IMR-90 (cell line): ENCODE measurements at places on chromosomes 12 and 14.

DNA sequence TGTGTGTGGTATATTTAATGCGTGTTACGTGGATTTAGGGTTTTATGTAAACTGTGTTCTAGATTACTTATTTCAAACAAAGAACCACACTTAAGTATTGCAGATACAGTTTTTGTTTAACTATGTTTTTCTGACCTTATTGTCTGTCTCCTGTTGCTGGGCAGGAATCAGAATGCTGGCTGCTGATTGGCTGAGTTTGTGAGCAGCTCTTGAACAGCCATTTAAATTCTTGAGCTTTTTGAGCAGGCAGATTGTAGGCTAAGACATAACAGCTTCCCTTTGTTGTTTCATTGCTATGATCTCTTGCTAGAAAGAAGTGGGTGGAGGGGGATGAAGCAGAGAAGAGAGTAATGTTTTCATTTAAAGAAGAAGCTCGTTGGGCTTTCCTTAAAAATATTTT lies 52.2 kb downstream of the ATF7IP start:
- no peak overlapping the region for H3K4me3 ChIP-seq
- H3K27ac ChIP-seq: no peak overlapping the region
- H3K4me1 ChIP-seq: peaks cover 2% of the 10 kb centered on the region; the same call in 1 of the 2 replicates
- peaks cover 2% of the 10 kb centered on the region; the same call in 1 of the 2 replicates for H3K36me3 ChIP-seq
- DNase-seq: peak; percentile 92

GRCh38 chr12:67648521-67649260 lies at the start of gene DYRK2:
Gene DYRK2 (plus strand): TSS chr12:67648745. CDS start chr12:67649134, 389 bp downstream.
- peak within 1 kb of the TSS; percentile 100 for H3K4me3 ChIP-seq
- no peaks in the 10 kb centered on the region; the same call in 1 of the 2 replicates for H3K36me3 ChIP-seq
- H3K4me1 ChIP-seq: peaks cover 6% of the 10 kb centered on the region; the same call in 1 of the 2 replicates
- peak within 1 kb of the TSS; percentile 92 for H3K27ac ChIP-seq
- H3K27me3 ChIP-seq: no peaks in the 10 kb centered on the region

GRCh38 chr14:64628940-64629408 lies 75.2 kb upstream of the PLEKHG3 start:
- H3K36me3 ChIP-seq: no peaks in the 10 kb centered on the region
- H3K27me3 ChIP-seq: no peaks in the 10 kb centered on the region
- peak overlapping the region; percentile 71 for H3K27ac ChIP-seq
- DNase-seq: peak; percentile 98

DNA sequence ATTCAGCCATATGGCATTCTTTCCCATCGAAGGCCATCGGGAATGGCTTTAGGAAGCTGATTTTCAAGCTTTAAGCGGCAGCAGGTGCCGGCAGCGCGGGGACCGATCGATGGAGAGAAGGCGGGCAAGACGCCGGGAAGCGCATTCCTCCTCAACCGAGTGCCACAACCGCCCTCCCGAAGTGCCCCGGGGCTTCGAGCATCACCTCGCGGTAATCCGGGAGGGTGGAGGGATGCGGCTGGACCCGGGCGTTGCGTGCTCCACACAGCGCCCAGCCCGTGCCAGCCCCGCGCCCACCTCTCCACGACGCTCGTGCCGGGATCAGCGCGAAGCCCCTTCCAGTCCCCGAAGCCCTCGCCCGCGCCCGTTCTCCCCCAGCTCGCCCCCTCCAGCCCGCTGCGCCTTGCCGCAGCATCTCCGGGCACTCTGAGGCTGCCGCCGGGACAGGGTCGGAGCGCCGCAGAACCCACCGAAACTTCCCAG lies 3.2 kb downstream of the USP44 start:
- no peak for DNase-seq
- H3K36me3 ChIP-seq: no peaks in the 10 kb centered on the region
- no peaks in the 10 kb centered on the region for H3K27me3 ChIP-seq
- H3K4me3 ChIP-seq: peak overlapping the region; percentile 58
- peaks cover 10% of the 10 kb centered on the region; the same call in 1 of the 2 replicates for H3K4me1 ChIP-seq

GRCh38 chr14:66939409-66939808 lies 249.8 kb upstream of the GARIN2 start:
- H3K36me3 ChIP-seq: no peaks in the 10 kb centered on the region
- no peak overlapping the region for H3K4me3 ChIP-seq
- no peaks in the 10 kb centered on the region for H3K4me1 ChIP-seq
- no peaks in the 10 kb centered on the region for H3K27me3 ChIP-seq

GRCh38 chr12:131116468-131117117 lies 162.9 kb downstream of the ADGRD1 start:
- no peaks in the 10 kb centered on the region for H3K36me3 ChIP-seq
- no peaks in the 10 kb centered on the region for H3K27me3 ChIP-seq
- DNase-seq: no peak
- no peak overlapping the region for H3K4me3 ChIP-seq
- H3K27ac ChIP-seq: no peak overlapping the region

DNA sequence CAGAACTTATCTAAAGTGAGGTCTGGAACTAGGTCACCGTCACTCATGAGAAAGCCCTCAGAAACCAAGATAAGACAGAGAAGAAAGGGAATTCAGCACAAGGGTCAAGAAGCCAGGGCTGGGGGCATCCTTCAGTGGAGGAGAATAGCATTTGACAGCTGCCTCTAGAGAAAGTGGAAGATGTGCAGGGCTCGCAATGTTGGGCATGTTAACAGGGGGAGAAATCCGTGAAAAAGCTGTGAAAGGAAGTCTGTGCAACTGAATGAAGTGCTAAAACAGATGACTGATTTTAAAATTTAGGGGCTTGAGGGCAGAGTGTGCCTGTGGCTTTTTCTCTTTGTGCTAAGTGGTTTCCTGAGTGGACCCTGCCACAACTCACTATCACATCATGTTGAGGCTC lies 97.7 kb upstream of the IFNG-AS1 start:
- H3K36me3 ChIP-seq: no peaks in the 10 kb centered on the region
- H3K4me1 ChIP-seq: no peaks in the 10 kb centered on the region
- no peak overlapping the region for H3K27ac ChIP-seq

GRCh38 chr14:68964300-68965093 lies 14.6 kb downstream of the ACTN1 start:
- peaks cover 72% of the 10 kb centered on the region for H3K4me1 ChIP-seq
- H3K36me3 ChIP-seq: peaks cover 34% of the 10 kb centered on the region
- DNase-seq: peak; percentile 51

DNA sequence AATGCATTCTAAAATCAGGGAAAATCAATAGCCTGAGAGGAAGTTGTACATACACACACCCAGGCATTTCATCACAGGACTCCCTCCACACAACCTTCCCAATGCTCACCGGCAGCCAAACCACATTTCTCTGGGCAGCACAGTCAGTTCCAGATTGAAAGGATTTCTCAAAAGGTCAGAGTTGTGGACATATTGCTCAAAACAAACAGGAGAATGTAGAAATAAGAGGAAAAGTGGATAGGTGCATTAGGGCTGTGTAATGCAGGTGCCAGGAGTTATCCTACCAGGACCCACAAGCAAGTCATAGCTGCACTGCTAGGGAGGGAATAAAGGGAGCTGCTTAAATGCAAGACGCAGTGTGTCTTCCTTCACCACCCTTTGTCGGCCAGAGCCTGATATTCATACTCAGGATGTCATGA lies 62.9 kb downstream of the GCH1 start:
- H3K27me3 ChIP-seq: peaks cover 10% of the 10 kb centered on the region
- H3K36me3 ChIP-seq: no peaks in the 10 kb centered on the region
- no peak overlapping the region for H3K27ac ChIP-seq
- H3K4me1 ChIP-seq: peaks cover 2% of the 10 kb centered on the region; the same call in 1 of the 2 replicates
- no peak overlapping the region for H3K4me3 ChIP-seq
- DNase-seq: no peak

GRCh38 chr14:25197885-25198284 lies 147.9 kb upstream of the STXBP6 start:
- H3K36me3 ChIP-seq: no peaks in the 10 kb centered on the region
- no peak overlapping the region for H3K4me3 ChIP-seq
- no peak overlapping the region for H3K27ac ChIP-seq
- no peak for DNase-seq

GRCh38 chr12:64681200-64682052 lies 71.1 kb downstream of the RASSF3 start:
- no peak for DNase-seq
- no peak overlapping the region for H3K27ac ChIP-seq
- H3K4me3 ChIP-seq: no peak overlapping the region
- H3K27me3 ChIP-seq: no peaks in the 10 kb centered on the region
- peaks cover 7% of the 10 kb centered on the region for H3K36me3 ChIP-seq
- peaks cover 8% of the 10 kb centered on the region for H3K4me1 ChIP-seq

GRCh38 chr12:20369305-20370013 lies 1.1 kb downstream of the PDE3A start:
- H3K36me3 ChIP-seq: no peaks in the 10 kb centered on the region
- H3K27me3 ChIP-seq: no peaks in the 10 kb centered on the region
- H3K27ac ChIP-seq: peak overlapping the region; percentile 35

GRCh38 chr12:49636979-49637755 lies 13.8 kb downstream of the PRPF40B start:
- peak; percentile 68 for DNase-seq
- peaks cover 5% of the 10 kb centered on the region; the same call in 1 of the 2 replicates for H3K4me1 ChIP-seq
- no peak overlapping the region for H3K4me3 ChIP-seq
- no peaks in the 10 kb centered on the region for H3K27me3 ChIP-seq
- H3K27ac ChIP-seq: peak overlapping the region; percentile 18; the same call in 1 of the 2 replicates

DNA sequence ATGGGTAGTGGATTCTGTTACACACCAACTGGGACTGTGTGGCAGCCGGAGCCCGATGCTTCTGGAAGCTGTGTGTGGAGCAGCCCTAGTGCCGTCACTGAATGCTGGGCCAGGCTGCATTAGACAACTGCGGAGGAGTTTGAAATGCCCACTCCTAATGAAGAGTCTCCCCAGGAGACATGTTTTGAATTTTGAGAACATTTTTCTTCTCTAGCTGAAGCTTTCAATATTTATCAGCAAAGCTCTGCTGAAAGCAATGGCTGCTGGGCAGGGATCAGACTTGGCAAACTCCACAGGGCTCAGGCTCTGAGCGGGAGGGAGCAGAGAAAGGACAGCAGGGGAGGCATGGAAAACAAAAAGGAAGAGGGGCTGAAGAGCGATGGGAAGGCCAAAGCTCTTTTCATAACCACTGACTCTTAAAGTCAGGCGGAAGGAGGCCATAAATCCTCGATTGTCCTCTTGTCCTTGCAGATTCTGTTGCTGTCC lies 189.1 kb downstream of the MON2 start:
- no peaks in the 10 kb centered on the region for H3K4me1 ChIP-seq
- no peaks in the 10 kb centered on the region for H3K36me3 ChIP-seq
- no peak for DNase-seq
- H3K4me3 ChIP-seq: no peak overlapping the region

- peak; percentile 55 for DNase-seq
- no peak overlapping the region for H3K4me3 ChIP-seq
- peaks cover 2% of the 10 kb centered on the region; the same call in 1 of the 2 replicates for H3K4me1 ChIP-seq
- H3K27ac ChIP-seq: no peak overlapping the region
- H3K36me3 ChIP-seq: no peaks in the 10 kb centered on the region
These were observed 37.6 kb downstream of the TMEM116 start for GRCh38 chr12:111975161-111975931.

DNA sequence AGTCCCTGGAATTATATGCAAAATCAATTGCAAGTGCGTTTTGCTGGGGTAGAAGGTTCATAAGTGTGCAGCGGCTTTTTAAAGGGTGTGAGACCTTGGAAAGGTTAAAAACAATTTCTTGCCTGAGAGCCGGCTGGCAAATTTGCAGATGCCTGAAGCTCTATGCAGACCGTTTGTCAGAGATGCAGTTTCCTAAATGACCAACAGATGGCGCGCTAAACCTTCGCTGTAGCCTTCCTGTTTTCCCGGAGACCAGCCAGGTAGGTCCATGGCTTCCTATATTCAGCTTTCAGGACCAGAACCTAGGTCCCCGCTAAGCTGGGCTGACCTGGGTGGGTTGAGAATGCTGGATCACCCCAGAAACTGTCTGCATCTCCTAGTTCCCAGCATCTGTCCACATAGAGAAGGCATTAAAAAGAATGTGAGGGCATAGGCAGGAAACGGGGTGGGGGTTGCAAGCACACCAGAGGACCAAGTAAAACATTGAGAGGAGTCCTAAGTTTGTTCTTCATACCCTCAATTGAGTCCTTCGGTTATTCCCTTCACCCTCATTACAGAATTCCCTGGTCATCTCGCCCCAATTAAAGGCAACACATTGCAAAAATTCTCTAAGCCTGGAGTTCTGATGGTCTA lies 5.7 kb upstream of the NOS1 start:
- no peaks in the 10 kb centered on the region for H3K4me1 ChIP-seq
- H3K27me3 ChIP-seq: no peaks in the 10 kb centered on the region
- H3K4me3 ChIP-seq: no peak overlapping the region
- peak; percentile 53 for DNase-seq
- H3K27ac ChIP-seq: no peak overlapping the region
- no peaks in the 10 kb centered on the region for H3K36me3 ChIP-seq

DNA sequence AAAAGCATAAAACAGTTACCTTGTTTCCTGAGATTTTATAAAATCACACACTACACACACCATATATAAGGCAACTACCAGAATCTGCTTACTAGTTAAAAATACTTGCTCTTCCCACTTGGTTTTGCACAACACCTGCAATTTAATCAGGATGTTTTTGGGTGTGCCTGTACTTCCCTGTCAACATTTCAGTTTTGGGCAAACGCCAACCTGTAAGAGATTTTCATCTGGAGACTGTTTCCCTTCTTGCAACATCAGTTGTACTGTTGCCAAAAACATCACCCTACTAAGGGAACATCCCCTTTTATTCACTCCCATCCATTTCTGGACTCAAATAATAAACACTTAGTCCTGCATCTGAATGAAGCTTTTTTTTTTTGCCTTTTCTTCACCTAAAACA lies 172.3 kb downstream of the DUSP6 start:
- no peak overlapping the region for H3K27ac ChIP-seq
- no peaks in the 10 kb centered on the region for H3K36me3 ChIP-seq
- peak; percentile 73 for DNase-seq
- peaks cover 2% of the 10 kb centered on the region; the same call in 1 of the 2 replicates for H3K4me1 ChIP-seq

DNA sequence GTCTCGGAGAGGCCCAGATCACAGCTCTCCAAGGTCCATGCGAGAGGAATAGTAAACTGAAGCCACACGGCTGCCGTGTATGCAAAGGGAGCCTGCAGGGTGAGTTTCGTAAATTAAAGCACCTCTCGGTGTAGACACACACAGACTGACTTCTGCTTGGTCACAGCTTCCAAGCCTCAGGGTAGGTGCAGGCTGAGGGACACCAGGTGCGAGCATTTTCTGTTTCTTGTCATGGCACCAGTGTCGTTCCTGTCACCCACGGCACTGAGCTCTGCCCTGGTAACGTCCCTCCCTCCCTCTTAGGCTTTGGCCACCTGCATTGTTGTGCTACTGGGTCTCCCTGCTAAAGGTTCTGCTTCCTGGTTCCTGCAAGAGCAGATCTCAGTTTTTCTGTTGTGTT lies 76.2 kb upstream of the DYNC1H1 start:
- H3K4me3 ChIP-seq: no peak overlapping the region
- no peaks in the 10 kb centered on the region for H3K27me3 ChIP-seq
- H3K4me1 ChIP-seq: no peaks in the 10 kb centered on the region; the same call in 1 of the 2 replicates
